Suprapubic skin (tissue), 4 donors: ENCODE measurements at places on chromosomes 6 and 20. TPM values are rescaled to one million over a fixed set of nuclear protein-coding genes. Genes with fewer than 3 reads are reported as not detected.
A peak's percentile ranks its signal among the peaks of the same experiment; 100 is the strongest.

The RBL1 gene
- 8.8 TPM for total RNA-seq

The DLK2 gene
- 61.7 TPM for total RNA-seq

The OPN5 gene
- not detected for total RNA-seq

DNA sequence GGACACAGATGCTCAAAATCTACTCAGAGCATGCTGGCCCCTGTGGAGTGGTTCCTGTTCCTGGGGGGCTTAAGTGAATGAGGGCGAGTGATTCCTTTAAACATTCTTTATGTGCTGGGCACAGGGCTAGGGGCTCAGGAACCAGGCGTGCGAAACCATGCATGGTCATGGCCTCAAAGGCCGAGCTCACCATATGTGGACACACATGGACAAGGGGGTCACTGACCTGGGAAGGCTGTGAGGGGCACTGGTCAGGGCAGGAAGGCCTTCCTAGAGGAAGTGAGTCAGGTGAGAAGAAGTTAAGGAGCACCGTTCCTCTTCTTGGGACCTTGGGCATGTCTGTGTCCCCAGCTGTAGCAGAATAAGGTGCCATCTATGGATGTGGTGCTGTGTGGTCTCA, 74.6 kb upstream of the BHLHE23 start:
- H3K27me3 ChIP-seq = peaks cover 62% of the 10 kb centered on the region
- DNase-seq = no peak
- H3K4me1 ChIP-seq = no peaks in the 10 kb centered on the region

DNA sequence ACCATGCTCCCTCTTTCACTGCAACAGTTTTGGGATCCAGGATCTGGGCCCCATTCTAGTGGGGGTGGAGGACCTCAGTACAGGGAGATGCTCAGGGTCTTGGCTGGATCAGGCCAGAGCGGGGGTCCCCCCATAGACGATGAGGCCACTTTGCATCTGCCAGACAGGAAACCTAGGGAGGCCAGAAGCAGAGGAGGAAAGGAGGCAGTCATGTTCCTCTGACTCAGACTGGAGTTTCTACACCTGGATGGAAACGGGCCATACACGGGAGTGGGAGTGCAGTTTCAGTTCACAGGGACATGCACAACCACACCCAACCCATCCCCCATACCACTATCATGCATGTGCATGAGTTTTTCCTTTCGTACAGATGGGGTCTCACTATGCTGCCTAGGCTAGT, 3.6 kb upstream of the EMILIN3 start:
- H3K36me3 ChIP-seq = no peaks in the 10 kb centered on the region
- no peak overlapping the region for H3K27ac ChIP-seq
- peaks cover 26% of the 10 kb centered on the region for H3K27me3 ChIP-seq
- H3K4me1 ChIP-seq = peaks cover 14% of the 10 kb centered on the region
- no peak for DNase-seq

GRCh38 chr20:36540551-36541211, 638 bp upstream of the MYL9 start:
- H3K27me3 ChIP-seq = no peaks in the 10 kb centered on the region
- DNase-seq = no peak
- H3K27ac ChIP-seq = peak overlapping the region; percentile 89
- peak overlapping the region; percentile 63 for H3K4me3 ChIP-seq
- peaks cover 3% of the 10 kb centered on the region for H3K36me3 ChIP-seq

DNA sequence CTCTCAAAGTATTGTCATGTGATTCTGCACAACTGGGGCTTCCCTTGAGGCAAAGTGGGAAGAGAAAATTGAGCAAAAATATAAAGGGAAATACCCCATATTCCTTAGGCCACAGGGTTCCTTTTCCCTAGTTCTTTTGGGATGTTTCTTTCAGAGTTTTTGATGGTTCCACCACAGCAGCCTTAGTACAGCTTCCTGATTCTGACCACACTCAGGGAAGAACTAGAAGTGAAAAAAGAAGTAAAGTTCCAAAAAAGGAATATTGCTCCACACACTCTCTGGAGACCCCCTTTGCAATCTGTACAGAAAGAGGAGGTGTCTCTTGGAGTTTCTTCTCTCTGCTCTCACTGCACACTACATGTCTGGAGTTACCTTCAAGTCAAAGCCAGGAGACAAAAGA, 27.9 kb upstream of the HLA-DQA2 start:
- H3K4me1 ChIP-seq = no peaks in the 10 kb centered on the region
- no peak overlapping the region for H3K4me3 ChIP-seq

DNA sequence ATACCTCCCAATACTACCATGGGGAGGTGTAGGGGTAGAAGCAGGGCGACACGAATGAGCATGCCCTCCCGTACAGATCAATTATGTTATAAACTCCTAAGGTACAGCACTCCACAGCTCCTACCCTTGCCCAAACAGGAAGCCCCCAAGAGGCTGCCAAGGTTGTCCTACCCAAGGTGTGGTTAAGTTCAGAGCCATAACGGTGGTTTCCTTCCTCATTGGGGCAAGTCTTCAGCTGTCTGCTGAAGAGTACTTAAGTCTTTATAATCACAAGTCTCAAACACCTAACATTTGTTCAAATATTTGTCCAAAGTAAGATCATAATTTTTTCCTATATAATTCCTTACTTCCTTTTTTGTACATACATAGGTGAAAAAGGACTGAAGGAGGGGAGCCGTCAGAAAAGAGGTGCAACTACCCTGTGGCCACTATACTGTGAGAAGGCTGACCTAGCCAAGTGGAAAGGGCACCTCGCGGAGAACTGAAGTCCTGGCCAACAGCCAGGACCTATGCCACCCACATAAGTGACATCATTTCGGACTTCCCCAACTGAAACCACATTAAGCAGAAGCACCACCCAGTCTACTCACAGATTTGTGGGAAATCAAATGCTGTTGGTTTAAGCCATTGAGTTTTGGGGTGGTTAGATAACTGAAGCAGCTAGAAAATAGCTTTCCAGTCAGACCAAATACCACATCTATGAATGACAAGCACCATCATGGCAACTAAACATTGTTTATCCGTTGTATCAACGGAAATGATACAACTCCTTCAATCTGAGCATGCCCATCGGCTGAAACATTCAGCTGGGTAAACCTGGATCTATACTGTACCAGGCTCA, 2.9 kb upstream of the RAB22A start:
- H3K27me3 ChIP-seq = no peaks in the 10 kb centered on the region
- no peak for DNase-seq
- H3K27ac ChIP-seq = peak overlapping the region; percentile 46
- H3K4me1 ChIP-seq = peaks cover 31% of the 10 kb centered on the region

DNA sequence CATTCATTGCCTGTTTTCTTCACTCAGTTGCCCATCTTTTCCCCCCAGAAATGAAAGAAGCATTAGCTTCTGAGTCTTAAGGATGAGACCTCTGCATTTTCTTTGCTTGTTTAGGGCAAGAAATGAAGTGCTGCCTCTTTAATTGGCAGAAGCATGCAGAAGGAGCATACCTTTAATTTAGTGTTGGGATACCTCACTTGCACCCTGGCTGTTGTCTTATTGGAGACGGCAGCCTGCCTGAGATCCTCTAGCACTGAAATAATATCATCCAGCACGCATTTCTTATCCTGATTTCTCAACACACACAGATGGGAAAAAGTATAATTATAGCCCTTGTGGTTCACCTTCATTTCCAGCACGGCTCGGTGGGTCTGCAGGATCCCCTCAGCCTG, 43.1 kb downstream of the PTCHD4 start:
- H3K4me1 ChIP-seq = peaks cover 16% of the 10 kb centered on the region
- H3K36me3 ChIP-seq = no peaks in the 10 kb centered on the region
- DNase-seq = no peak
- H3K27ac ChIP-seq = no peak overlapping the region
- H3K4me3 ChIP-seq = peak overlapping the region; percentile 42
- peaks cover 25% of the 10 kb centered on the region for H3K27me3 ChIP-seq

DNA sequence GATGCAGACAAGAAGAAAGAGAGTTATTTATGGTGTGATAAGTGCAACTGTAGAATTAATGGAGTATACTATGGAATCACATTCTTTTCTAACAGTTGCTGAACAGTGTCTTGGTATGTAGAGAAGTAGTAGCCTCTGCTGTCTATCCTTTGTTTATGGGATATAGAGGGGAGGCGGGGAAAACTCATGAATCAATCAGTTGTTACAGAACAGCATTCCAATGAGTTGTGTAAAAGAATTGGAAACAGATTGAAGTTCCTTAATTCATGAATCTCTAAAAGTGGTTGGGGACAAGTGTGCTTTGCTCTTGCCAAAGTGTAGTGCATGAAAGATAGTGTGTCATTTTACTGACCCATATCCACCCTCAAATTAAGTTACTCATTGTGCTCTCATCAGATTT, 77.7 kb downstream of the FLRT3 start:
- peaks cover 6% of the 10 kb centered on the region for H3K4me1 ChIP-seq
- no peaks in the 10 kb centered on the region for H3K27me3 ChIP-seq
- H3K4me3 ChIP-seq = no peak overlapping the region
- no peak for DNase-seq
- no peaks in the 10 kb centered on the region for H3K36me3 ChIP-seq

GRCh38 chr20:41242352-41242751, 75.2 kb downstream of the ZHX3 start:
- H3K4me3 ChIP-seq = no peak overlapping the region
- no peaks in the 10 kb centered on the region for H3K27me3 ChIP-seq
- H3K4me1 ChIP-seq = peaks cover 29% of the 10 kb centered on the region
- H3K36me3 ChIP-seq = no peaks in the 10 kb centered on the region
- DNase-seq = no peak
